Effector memory CD8-positive, alpha-beta T cell (primary cell): ENCODE measurements at places on chromosomes 3 and 15.

DNA sequence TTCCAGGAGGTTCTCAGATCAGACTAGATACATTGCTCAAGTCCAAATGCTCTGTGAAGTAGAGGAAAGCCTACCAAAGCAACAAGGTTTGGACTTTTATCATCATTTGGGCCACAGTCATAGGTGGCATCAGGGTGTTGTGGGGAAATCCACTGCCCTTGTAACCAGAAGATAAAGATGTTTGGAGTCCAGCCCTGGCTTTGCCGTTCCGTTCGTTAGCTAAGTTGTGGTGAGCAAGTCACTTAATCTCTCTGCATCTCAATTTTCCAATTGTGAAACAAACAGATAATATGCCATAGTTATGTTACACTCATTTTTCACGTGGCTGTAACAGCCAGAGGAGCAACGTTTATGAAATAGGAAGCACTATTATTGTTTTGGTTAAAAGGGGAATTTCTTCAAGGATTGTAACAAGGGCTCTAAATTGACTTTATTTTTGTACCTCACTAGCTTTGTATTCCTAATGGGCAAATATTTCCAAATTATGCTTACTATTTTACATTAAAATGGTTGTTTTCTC, 125.6 kb downstream of the CD47 start:
- peaks cover 3% of the 10 kb centered on the region for H3K4me1 ChIP-seq
- H3K27me3 ChIP-seq: no peaks in the 10 kb centered on the region
- no peak overlapping the region for H3K4me3 ChIP-seq
- DNase-seq: no peak
- H3K36me3 ChIP-seq: no peaks in the 10 kb centered on the region
- no peak overlapping the region for H3K27ac ChIP-seq

DNA sequence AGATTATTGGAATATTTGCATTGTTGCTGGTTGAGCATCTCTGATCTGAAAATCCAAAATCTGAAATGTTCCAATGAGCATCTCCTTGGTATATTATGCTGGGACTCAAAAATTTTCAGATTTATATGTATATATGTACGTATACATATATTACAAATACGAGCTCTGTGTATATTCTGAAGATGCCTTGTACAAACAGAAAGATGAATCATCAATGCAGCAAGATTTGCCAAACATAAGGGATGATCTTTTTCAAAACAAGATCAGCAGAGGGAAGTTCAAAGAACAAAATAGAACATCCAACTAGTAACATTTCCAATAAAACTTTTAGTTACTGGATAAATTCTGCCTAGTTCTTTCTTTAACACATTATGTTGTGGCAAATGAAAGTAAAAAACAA, 42.5 kb downstream of the HERC1 start:
- H3K4me3 ChIP-seq: no peak overlapping the region
- H3K36me3 ChIP-seq: peaks cover 17% of the 10 kb centered on the region
- H3K27ac ChIP-seq: no peak overlapping the region
- peaks cover 29% of the 10 kb centered on the region for H3K4me1 ChIP-seq

DNA sequence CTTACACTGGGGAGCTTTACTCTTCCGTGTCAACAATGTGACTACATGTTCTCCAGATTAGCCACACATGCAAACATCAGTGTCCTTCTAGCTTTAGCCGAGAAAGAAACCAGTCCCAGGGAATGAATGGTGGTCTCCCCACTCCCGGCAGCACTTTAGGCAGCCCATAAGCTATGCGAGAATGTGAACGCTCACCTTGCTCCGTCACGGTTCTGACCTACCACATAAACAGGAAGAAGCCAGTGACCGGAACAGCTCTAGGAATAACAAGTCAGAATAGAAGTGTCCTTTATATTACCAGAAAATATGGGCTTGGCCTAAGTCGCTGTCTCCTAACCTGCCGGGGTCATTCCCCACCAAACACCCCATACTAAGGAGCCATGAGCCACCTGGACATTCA, 98.0 kb upstream of the ABHD17C start:
- no peaks in the 10 kb centered on the region for H3K36me3 ChIP-seq
- no peak overlapping the region for H3K27ac ChIP-seq
- peaks cover 67% of the 10 kb centered on the region for H3K27me3 ChIP-seq
- H3K4me1 ChIP-seq: no peaks in the 10 kb centered on the region
- H3K4me3 ChIP-seq: no peak overlapping the region

DNA sequence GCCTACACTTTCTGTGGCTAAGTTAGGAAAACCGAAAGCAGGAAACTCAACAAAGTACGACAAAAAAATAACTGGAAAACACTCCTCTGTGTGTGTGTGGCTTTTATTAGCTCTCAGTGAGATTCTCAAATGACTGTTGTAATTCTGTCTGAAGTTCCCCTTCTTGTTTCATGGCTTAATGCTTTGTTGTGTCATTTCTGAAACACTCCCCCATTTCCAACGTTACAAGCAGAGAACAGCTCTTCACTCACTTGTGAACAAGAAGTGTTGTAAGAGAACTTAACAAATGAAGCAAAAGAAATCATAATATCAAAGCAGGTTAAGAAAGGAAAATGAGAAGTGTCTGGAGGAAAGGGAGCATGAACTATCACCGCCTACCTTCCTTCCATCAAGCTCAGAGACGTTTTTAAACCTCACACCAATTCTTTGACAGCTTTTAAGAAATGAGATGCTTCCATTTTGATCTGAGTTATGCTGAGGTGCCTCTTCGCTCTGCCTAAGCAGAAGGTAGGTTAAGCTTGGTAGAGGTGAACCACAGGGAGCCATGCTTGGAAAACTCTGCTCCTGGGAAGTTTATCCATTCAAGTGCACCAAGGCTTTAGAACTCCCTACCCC, 12.4 kb upstream of the SEC62 start:
- DNase-seq: no peak
- H3K27me3 ChIP-seq: peaks cover 39% of the 10 kb centered on the region
- H3K36me3 ChIP-seq: no peaks in the 10 kb centered on the region
- H3K4me3 ChIP-seq: no peak overlapping the region
- H3K4me1 ChIP-seq: peaks cover 2% of the 10 kb centered on the region
- no peak overlapping the region for H3K27ac ChIP-seq

DNA sequence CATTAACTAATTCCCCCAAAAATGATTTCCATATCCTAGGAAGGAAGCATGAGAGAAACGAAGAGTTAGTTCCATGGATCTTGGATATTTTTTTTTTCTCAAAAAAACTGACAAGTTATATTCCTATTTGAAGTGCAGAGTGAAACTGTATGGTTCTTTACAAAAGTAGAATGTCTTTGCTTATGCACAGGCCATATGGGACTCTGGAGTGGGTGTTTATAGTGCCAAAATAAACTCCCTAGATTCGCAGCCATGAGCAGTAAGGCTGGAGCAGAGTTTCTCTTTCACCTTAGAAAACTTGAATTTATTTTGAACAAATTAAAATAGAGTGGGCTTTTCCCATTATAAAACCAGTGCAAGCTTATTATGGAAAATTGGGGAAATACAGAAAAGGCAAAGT, 239.7 kb downstream of the PDCD6IP start:
- no peak overlapping the region for H3K4me3 ChIP-seq
- H3K27ac ChIP-seq: no peak overlapping the region
- no peak for DNase-seq
- no peaks in the 10 kb centered on the region for H3K36me3 ChIP-seq
- H3K27me3 ChIP-seq: no peaks in the 10 kb centered on the region

DNA sequence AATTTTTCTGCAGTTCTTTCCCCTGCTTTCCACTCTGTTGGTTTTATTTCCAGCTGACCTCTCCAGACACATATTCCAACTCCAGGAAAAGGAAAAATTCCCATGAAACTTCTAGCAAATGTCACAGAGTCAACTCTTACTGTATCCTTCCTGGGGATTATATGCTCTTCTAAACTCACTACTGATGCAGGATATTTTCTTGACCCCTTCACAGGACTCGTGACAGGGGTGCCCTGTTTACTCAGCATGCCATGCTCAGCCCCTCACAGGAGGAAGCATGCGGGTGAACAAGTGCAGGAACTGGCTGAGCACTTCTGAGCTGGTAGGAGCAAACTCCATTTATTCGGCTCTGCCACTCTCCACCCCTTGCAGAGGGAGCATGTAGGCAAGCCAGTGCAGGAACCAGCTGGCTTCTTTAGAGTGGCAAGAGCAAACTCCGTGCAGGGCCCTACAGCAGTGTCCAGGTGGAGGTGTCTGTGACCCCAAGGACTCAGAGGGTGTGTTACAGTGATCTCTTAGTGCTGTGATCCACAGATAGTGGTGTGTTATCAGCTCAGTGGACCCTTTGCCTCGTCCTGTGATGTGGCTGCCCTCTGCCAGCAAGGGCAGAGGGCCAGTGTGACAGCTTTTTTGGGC, 413.6 kb upstream of the GRM7 start:
- no peak overlapping the region for H3K27ac ChIP-seq

- H3K36me3 ChIP-seq: no peaks in the 10 kb centered on the region
- H3K27me3 ChIP-seq: no peaks in the 10 kb centered on the region
- H3K4me3 ChIP-seq: no peak overlapping the region
- no peaks in the 10 kb centered on the region for H3K4me1 ChIP-seq
These were observed 744.9 kb upstream of the ARRDC4 start for GRCh38 chr15:97215629-97216028.

GRCh38 chr3:66041116-66041515, 2.4 kb upstream of the MAGI1 start:
- no peak overlapping the region for H3K4me3 ChIP-seq
- DNase-seq: no peak
- peaks cover 7% of the 10 kb centered on the region for H3K4me1 ChIP-seq

DNA sequence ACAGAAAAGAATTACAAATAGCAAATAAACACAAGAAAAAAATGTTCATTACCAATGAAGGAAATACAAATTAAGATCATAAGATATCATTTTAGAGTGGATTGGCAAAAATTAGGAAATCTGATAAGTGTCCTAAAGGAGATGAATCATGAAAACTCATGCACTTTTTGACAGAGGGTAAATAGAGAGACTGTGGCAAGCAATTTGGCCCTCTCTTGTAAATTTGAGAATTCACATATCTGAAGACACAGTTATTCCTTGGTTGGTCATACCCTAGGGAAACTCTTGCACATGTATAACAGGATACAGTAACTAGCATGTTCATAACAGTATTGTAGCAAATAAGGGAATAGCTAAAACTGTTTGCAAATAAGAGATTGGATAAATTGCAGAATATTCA, 246.0 kb upstream of the GADL1 start:
- no peak overlapping the region for H3K4me3 ChIP-seq
- no peaks in the 10 kb centered on the region for H3K36me3 ChIP-seq
- no peak for DNase-seq
- H3K4me1 ChIP-seq: no peaks in the 10 kb centered on the region
- H3K27ac ChIP-seq: no peak overlapping the region
- H3K27me3 ChIP-seq: no peaks in the 10 kb centered on the region

DNA sequence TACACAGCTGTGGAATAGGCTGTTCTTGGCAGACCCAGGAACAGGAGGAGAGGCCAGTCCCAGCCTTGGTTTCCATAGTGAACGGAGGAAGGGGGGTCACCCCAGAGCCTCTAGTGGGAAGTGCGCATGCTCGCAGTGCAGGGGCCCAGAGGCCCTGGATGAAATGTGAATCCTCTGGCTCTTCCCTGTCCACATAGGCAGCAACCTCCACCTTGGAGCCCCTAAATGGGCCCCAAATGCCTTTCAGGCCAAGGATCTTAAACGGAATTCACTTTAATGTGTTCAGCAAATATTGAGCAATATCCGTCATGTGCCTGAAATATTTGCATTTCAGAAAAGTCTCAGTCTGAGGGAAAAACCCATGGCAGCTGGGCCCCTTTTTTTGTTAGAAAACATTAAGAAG, 3.3 kb upstream of the NDN start:
- no peaks in the 10 kb centered on the region for H3K36me3 ChIP-seq
- no peak overlapping the region for H3K4me3 ChIP-seq
